Fibroblast of lung (primary cell): ENCODE measurements at places on chromosomes 5 and 9. TPM values are rescaled to one million over a fixed set of nuclear protein-coding genes. Genes with fewer than 3 reads are reported as not detected.

Gene CORO2A
- under 0.01 and 0.50 TPM in 2 replicates for total RNA-seq

Gene TEK
- 0.51 and 1.8 TPM in 2 replicates for total RNA-seq

Gene RNF183
- not detected in 2 replicates for total RNA-seq

Gene HAPLN1
- total RNA-seq = 0.17 TPM in 1 of 2 replicates, not detected in the other

Gene HTR1A
- total RNA-seq = not detected in 2 replicates

Gene CSNK1G3
- 57.0 and 60.1 TPM in 2 replicates for total RNA-seq

Gene INSL4
- not detected in 2 replicates for total RNA-seq
